ENCODE measurements at places on chromosomes 7 and 10. TPM values are rescaled to one million over a fixed set of nuclear protein-coding genes. Genes with fewer than 3 reads are reported as not detected.

DNA sequence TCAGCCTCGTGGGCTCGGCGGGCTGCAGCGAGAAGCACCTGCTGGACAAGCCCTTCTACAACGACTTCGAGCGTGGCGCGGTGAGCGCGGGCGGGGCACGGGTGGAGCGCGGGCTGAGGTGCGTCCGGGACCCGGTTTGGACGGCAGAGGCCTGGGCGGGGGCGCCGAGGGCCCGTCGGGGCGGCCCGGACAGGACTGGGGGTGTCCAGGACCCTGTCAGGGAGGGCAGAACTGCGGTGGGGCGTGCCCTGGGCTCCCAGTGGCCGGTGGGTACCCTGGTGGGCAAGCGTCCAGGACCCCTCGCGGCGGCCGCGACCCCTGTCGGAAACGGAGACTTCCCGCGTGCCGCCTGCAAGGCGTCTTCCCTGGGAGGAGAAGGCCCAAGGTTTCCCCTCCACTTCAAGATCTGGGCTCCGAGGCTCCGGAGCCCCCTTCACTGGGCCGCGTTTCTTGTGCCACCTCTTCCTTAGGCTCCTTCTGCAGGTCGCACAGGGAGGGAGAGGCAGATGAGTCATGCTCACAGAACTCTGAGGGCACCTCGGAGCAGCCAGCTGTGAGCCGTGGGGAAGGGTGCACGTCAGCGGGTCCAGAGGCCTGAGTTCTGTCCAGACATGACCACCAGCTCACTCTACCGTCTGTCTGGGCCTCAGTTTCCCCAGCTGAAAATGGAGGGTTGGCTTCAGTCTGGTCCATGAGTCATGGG, 485 bp downstream of the ALOX5 start:
- DNase-seq, result peak; percentile 41
- no peak overlapping the region for H3K27ac ChIP-seq
- H3K27me3 ChIP-seq, result peaks cover 33% of the 10 kb centered on the region
- no peaks in the 10 kb centered on the region for H3K36me3 ChIP-seq
- H3K4me1 ChIP-seq, result peaks cover 8% of the 10 kb centered on the region
- no peak overlapping the region for H3K4me3 ChIP-seq

DNA sequence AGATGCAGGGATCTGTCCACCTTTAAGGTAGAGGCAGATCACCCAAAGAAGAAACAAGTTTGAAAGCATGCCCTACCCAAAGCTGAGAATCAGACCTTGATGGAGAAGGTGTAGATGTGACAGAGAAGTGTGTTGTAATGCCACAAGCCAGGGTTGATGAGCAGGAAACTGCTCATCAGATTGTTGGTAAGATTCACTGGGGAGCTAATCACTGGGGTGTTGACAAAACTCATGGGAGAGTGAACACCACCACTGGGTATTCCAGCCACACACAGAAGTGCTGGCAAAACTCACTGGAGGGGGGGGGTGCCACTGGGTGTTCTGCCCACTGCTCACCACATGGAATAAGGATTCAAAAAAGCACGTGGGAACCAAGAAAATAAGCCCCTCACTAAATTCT, 95.2 kb downstream of the IQUB start:
- H3K27me3 ChIP-seq, result no peaks in the 10 kb centered on the region
- H3K4me1 ChIP-seq, result no peaks in the 10 kb centered on the region
- no peak overlapping the region for H3K27ac ChIP-seq
- no peak overlapping the region for H3K4me3 ChIP-seq

- no peaks in the 10 kb centered on the region for H3K36me3 ChIP-seq
- no peak for DNase-seq
- no peak overlapping the region for H3K27ac ChIP-seq
- no peaks in the 10 kb centered on the region for H3K4me1 ChIP-seq
- no peak overlapping the region for H3K4me3 ChIP-seq
Observed at GRCh38 chr10:4427532-4427931, 398.5 kb upstream of the AKR1E2 start.

Gene PLAC9
- total RNA-seq, result not detected

Gene CYP26C1
- 0.09 TPM for total RNA-seq

DNA sequence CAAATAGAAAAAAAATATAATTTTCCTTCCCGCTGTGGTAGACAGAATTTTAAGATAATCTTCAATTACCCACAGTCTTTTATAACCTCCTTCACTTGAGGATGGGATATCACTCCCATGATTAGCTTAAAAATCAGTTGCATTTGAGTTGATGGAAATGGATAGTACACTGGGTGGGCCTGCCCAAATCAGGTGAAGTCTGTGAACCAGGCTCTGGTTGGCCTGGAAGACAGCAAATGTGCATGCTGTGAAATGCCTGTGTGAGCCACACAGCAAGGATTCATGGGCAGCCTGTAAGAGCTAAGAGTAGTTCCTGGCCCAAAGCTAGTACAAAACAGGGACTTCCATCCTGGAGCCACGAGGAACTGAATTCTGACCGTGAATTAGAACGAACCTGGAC, 548.0 kb downstream of the CALN1 start:
- no peaks in the 10 kb centered on the region for H3K36me3 ChIP-seq
- DNase-seq, result no peak
- no peak overlapping the region for H3K27ac ChIP-seq
- H3K4me3 ChIP-seq, result no peak overlapping the region

Gene PHKG1
- total RNA-seq, result 1.6 TPM

- DNase-seq, result no peak
- no peaks in the 10 kb centered on the region for H3K4me1 ChIP-seq
- no peak overlapping the region for H3K27ac ChIP-seq
- H3K4me3 ChIP-seq, result no peak overlapping the region
Observed at GRCh38 chr7:71598553-71598952, 466.6 kb downstream of the GALNT17 start.

DNA sequence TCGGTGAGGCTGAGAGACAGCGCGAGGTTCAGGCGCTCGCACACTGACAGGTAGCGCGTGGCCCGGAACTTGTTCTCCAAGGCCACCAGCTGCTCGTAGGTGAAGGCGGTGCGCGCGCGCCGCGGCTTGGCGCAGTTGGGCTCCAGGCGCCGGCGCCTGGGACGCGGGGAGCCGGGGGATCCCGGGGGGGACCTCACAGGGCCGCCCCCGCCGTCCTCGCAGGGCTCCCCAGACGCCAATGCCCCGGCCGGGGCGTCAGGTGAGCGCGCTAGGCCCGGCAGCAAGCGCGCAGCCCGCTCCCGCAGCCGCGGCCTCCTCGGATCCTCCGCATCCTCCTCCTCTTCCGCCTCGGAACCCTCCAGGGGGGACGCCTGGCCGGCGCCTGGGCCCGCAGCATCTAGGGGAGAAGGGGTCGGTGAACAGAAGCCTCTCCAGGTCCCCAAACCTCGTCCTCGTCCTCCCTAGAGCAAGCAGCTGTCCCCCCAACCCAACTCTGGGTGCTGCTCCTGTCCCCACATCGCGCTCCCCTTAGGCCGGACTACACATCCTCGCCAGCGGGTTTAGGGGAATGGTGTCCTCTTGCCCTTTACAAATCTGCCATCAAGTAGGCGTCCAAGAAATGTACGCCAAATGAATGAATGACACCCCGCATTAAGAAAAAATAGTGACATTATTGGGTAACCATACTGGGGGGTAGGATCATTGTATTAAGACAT, 1.9 kb downstream of the NKX1-2 start:
- H3K4me3 ChIP-seq, result peak overlapping the region; percentile 39
- no peak overlapping the region for H3K27ac ChIP-seq
- peaks cover 69% of the 10 kb centered on the region for H3K27me3 ChIP-seq
- peaks cover 17% of the 10 kb centered on the region for H3K4me1 ChIP-seq
- peak; percentile 42 for DNase-seq

Gene EN2
- total RNA-seq, result not detected

DNA sequence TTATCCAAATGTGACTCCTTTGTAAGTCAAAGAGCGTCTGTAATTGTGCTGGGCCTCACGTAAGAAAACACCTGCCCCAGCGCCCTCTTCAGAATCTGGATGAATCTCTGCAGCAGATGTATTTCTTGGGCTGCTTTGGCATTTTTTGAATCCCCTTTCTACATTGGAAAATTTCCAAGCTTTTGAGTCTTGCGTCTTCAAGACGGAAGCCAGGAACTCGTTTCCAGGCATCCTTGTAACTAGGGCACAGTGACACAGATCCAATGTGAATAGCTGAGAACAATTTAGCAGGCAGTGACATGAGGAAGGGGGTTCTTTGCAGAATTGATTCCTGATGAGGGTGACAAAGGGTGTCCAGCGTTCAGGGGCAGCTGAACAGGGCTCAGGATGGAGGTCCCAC, 862.3 kb downstream of the TYW1 start:
- no peaks in the 10 kb centered on the region for H3K4me1 ChIP-seq
- H3K4me3 ChIP-seq, result no peak overlapping the region
- H3K27me3 ChIP-seq, result no peaks in the 10 kb centered on the region
- DNase-seq, result no peak
- H3K36me3 ChIP-seq, result no peaks in the 10 kb centered on the region
- H3K27ac ChIP-seq, result no peak overlapping the region

Gene ERVW-1
- total RNA-seq, result not detected

GRCh38 chr7:65979583-65980477, 2.2 kb downstream of the GUSB start:
- H3K36me3 ChIP-seq, result peaks cover 26% of the 10 kb centered on the region
- no peak for DNase-seq
- no peaks in the 10 kb centered on the region for H3K27me3 ChIP-seq
- H3K27ac ChIP-seq, result no peak overlapping the region
- H3K4me3 ChIP-seq, result peak overlapping the region; percentile 80

- no peak for DNase-seq
- no peaks in the 10 kb centered on the region for H3K27me3 ChIP-seq
- peaks cover 11% of the 10 kb centered on the region for H3K36me3 ChIP-seq
- no peak overlapping the region for H3K27ac ChIP-seq
Observed at GRCh38 chr7:75039166-75039565, 34.4 kb downstream of the RCC1L start.

DNA sequence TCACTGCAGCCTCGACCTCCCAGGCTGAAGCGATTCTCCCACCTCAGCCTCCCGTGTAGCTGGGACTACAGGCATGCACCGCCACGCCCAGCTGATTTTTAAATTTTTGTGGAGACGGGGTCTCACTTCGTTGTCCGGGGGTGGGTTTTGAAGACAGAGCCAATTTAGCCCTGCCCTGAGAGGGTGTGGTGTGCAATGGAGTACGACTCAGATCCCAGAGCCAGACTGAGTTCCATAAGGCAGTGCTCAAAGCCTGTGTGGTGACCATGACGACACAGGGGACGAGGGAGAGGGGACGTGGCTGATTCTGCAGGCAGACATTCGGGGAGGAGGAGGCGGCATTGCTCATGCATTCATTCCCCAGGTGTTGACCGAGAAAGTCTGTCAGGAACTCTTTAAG, 72.1 kb downstream of the ZMIZ1 start:
- H3K4me3 ChIP-seq, result no peak overlapping the region
- H3K27ac ChIP-seq, result no peak overlapping the region
- H3K27me3 ChIP-seq, result no peaks in the 10 kb centered on the region
- no peaks in the 10 kb centered on the region for H3K36me3 ChIP-seq

Gene TMEM184A
- total RNA-seq, result 0.14 TPM

DNA sequence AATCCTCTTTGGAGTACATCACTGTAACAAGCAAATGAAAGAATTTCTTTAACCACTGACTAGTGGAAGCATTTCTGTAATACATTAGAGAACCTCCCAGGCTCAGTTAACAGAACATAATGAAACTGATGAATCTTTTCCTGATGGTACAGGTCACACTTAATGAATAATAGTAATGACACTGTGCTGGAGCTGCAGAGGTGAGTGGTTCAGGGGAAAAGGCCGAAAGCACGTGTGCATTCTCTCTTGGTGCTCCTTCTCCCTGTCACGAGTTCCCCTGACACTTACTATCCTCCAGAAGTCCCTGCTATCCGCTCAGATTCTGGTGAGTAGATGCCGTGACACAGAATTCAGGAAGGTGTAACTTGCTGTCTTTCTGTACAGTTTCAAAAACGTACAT, 8.0 kb downstream of the HIPK2 start:
- peaks cover 85% of the 10 kb centered on the region for H3K4me1 ChIP-seq
- no peaks in the 10 kb centered on the region for H3K27me3 ChIP-seq
- no peak for DNase-seq

Gene PNLIP
- total RNA-seq, result not detected

- no peak overlapping the region for H3K27ac ChIP-seq
- no peaks in the 10 kb centered on the region for H3K36me3 ChIP-seq
- DNase-seq, result no peak
- no peaks in the 10 kb centered on the region for H3K27me3 ChIP-seq
- H3K4me1 ChIP-seq, result no peaks in the 10 kb centered on the region
Observed at GRCh38 chr7:46661431-46661830, 740.4 kb upstream of the IGFBP3 start.

DNA sequence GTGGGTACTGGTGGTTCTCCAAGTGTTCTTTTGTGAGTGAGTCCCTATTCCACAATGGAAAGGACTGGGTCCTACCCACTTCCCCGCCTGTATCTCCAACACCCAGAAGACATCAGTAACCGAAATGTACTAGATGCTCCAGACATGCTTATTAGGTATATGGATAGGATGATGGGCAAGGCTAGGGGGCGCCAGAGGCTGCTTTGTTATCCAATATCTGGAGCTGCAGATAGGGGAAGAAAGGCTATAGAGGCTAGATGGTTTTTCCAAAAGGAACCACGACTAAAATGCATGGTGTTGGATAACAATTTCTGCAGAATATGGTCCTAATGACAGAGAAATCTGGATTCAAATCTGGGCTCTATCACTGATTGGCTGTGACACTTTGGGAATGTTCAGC, 56.2 kb upstream of the TM9SF3 start:
- H3K4me1 ChIP-seq, result peaks cover 22% of the 10 kb centered on the region
- H3K36me3 ChIP-seq, result no peaks in the 10 kb centered on the region
- no peak overlapping the region for H3K27ac ChIP-seq
- H3K27me3 ChIP-seq, result no peaks in the 10 kb centered on the region

Gene SEMA3C
- not detected for total RNA-seq

- no peak overlapping the region for H3K4me3 ChIP-seq
- no peaks in the 10 kb centered on the region for H3K36me3 ChIP-seq
- H3K27me3 ChIP-seq, result peaks cover 2% of the 10 kb centered on the region
Observed at GRCh38 chr7:157870644-157871290, 534.0 kb downstream of the DNAJB6 start.

Gene TFR2
- total RNA-seq, result 10.1 TPM

- H3K4me3 ChIP-seq, result no peak overlapping the region
- DNase-seq, result no peak
- H3K36me3 ChIP-seq, result no peaks in the 10 kb centered on the region
- no peak overlapping the region for H3K27ac ChIP-seq
Observed at GRCh38 chr7:16801111-16801542, 3.7 kb downstream of the AGR2 start.

- no peak overlapping the region for H3K27ac ChIP-seq
- no peaks in the 10 kb centered on the region for H3K36me3 ChIP-seq
- no peaks in the 10 kb centered on the region for H3K27me3 ChIP-seq
Observed at GRCh38 chr10:121032460-121032859, 181.3 kb downstream of the WDR11 start.
